ENCODE measurements at places on chromosomes 4 and X.

GRCh38 chrX:51860679-51861078, 32.7 kb upstream of the MAGED1 start:
- H3K4me3 ChIP-seq, result no peak overlapping the region
- no peaks in the 10 kb centered on the region for H3K36me3 ChIP-seq
- no peak overlapping the region for H3K27ac ChIP-seq
- no peak for DNase-seq
- no peaks in the 10 kb centered on the region for H3K27me3 ChIP-seq

GRCh38 chr4:156733582-156733981, 238.0 kb downstream of the PDGFC start:
- no peak overlapping the region for H3K4me3 ChIP-seq
- H3K27me3 ChIP-seq, result no peaks in the 10 kb centered on the region
- DNase-seq, result no peak

GRCh38 chrX:63929608-63930007, 144.6 kb upstream of the ARHGEF9 start:
- no peaks in the 10 kb centered on the region for H3K36me3 ChIP-seq
- no peaks in the 10 kb centered on the region for H3K4me1 ChIP-seq
- no peak overlapping the region for H3K4me3 ChIP-seq
- no peaks in the 10 kb centered on the region for H3K27me3 ChIP-seq
- no peak overlapping the region for H3K27ac ChIP-seq

- no peak overlapping the region for H3K27ac ChIP-seq
- no peaks in the 10 kb centered on the region for H3K4me1 ChIP-seq
- DNase-seq, result no peak
- H3K36me3 ChIP-seq, result no peaks in the 10 kb centered on the region
- H3K27me3 ChIP-seq, result no peaks in the 10 kb centered on the region
These were observed 63.7 kb upstream of the VEGFC start for GRCh38 chr4:176856421-176856820.

DNA sequence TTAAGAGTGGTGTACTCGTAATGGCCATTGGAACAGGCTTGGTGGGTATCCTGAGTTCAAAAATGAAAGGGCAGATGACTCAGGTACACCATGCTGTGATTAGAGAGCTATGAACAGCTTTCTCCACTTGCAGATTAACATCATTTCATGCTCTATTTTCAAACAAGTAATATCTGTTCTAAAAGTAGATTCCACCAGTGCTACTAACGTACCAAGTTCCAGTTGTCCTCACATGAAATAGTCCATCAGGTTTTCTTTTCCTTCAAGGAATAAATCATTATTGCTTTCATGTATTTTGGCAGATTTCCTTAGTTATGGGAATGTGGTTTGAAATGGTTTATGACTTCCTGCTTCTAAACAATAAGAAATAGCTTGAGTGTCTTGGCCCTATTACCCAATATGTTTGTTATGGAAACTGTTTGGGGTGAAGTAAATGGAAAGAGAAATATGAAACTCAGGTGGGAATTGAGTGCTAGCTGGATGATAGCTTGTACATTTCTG, 49.9 kb downstream of the PCDH7 start:
- no peaks in the 10 kb centered on the region for H3K36me3 ChIP-seq
- no peak overlapping the region for H3K27ac ChIP-seq
- no peak for DNase-seq
- no peaks in the 10 kb centered on the region for H3K4me1 ChIP-seq
- H3K4me3 ChIP-seq, result no peak overlapping the region

GRCh38 chrX:152117305-152117704, 21.1 kb downstream of the MAGEA10 start:
- no peak overlapping the region for H3K4me3 ChIP-seq
- no peak for DNase-seq
- no peak overlapping the region for H3K27ac ChIP-seq
- H3K27me3 ChIP-seq, result no peaks in the 10 kb centered on the region
- no peaks in the 10 kb centered on the region for H3K4me1 ChIP-seq

GRCh38 chrX:123871309-123871708, 11.5 kb downstream of the XIAP start:
- no peak for DNase-seq
- no peak overlapping the region for H3K27ac ChIP-seq
- H3K4me1 ChIP-seq, result no peaks in the 10 kb centered on the region
- H3K4me3 ChIP-seq, result no peak overlapping the region

DNA sequence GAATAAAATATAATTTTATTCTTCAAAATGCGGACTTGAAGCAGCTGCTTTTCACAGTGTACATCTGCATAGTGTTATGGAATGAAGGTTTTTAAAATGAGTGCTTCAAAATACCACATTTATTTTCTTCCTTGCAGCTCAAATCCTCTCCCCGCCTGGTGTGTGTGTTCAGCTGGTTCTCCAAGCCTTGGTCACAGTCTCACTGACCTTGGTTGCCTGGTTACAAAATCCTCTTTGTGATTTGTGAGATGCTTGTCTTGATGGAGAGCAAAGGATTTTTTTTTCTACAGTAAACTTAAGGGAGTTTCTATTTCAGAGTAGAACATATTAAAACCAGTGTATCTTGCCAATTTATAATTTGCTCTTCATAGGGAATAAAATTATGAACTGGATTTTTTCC, 139.2 kb downstream of the PCDH18 start:
- no peak overlapping the region for H3K27ac ChIP-seq
- DNase-seq, result no peak
- H3K4me3 ChIP-seq, result no peak overlapping the region
- H3K27me3 ChIP-seq, result no peaks in the 10 kb centered on the region
- H3K36me3 ChIP-seq, result no peaks in the 10 kb centered on the region

DNA sequence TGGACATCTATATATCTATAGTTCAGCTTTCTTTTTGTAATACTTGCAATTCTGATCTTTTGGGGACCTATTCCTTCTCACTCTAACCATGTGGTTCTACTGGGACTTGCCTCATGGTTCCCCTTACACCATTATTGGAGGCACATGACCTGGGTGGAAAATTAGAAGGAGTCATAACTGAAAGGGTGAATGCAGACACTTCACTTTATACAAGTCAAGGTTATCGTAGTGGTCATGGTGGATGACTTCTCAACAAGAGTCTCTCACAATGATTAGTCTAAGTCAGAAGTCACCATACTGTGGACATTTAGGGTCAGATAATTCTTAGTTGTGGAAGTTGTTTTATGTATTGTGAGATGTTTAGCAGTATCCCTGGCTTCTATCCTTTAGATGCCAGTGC, 10.5 kb upstream of the EIF4E start:
- no peak overlapping the region for H3K4me3 ChIP-seq
- H3K27ac ChIP-seq, result no peak overlapping the region
- no peak for DNase-seq
- no peaks in the 10 kb centered on the region for H3K36me3 ChIP-seq
- H3K27me3 ChIP-seq, result no peaks in the 10 kb centered on the region

- H3K36me3 ChIP-seq, result no peaks in the 10 kb centered on the region
- H3K4me3 ChIP-seq, result no peak overlapping the region
- DNase-seq, result no peak
- H3K4me1 ChIP-seq, result no peaks in the 10 kb centered on the region
- no peak overlapping the region for H3K27ac ChIP-seq
- H3K27me3 ChIP-seq, result peaks cover 4% of the 10 kb centered on the region
These were observed 90.9 kb downstream of the SH3RF1 start for GRCh38 chr4:169179609-169180521.

GRCh38 chrX:150007356-150007755, 69.1 kb upstream of the EOLA2 start:
- no peaks in the 10 kb centered on the region for H3K27me3 ChIP-seq
- H3K27ac ChIP-seq, result no peak overlapping the region
- DNase-seq, result no peak
- H3K4me3 ChIP-seq, result no peak overlapping the region

- H3K27ac ChIP-seq, result peak overlapping the region; percentile 45
- H3K27me3 ChIP-seq, result no peaks in the 10 kb centered on the region
- no peak overlapping the region for H3K4me3 ChIP-seq
These were observed 346.4 kb downstream of the PTTG2 start for GRCh38 chr4:38306482-38307071.

- no peak overlapping the region for H3K27ac ChIP-seq
- no peak overlapping the region for H3K4me3 ChIP-seq
- no peak for DNase-seq
These were observed 24.0 kb downstream of the MEPE start for GRCh38 chr4:87856816-87857215.

GRCh38 chr4:94690851-94691254, 66.9 kb upstream of the BMPR1B start:
- no peaks in the 10 kb centered on the region for H3K36me3 ChIP-seq
- DNase-seq, result no peak
- H3K27ac ChIP-seq, result no peak overlapping the region

DNA sequence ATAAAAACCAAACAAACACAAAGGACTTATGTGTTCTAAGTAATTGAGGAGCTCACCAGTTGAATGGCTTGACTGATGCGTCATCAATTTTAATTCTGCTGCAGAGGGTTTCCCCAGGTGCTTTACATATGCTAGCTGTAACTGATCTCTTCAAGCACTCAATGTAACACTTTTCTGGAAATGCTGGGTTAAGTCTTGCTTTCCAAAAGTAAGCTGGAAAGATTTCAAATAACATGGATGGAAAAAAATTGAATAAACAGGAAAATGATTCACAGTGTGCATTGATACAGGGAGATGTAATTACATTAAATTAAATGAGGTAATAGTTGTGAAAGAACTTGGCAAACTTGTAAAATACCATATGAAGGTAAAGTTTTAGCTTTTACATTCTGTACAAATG, 186.7 kb upstream of the WDFY3 start:
- H3K4me3 ChIP-seq, result no peak overlapping the region
- no peak for DNase-seq
- no peaks in the 10 kb centered on the region for H3K4me1 ChIP-seq
- no peak overlapping the region for H3K27ac ChIP-seq
- H3K36me3 ChIP-seq, result no peaks in the 10 kb centered on the region
- H3K27me3 ChIP-seq, result no peaks in the 10 kb centered on the region

- H3K27me3 ChIP-seq, result no peaks in the 10 kb centered on the region
- H3K4me3 ChIP-seq, result no peak overlapping the region
- no peak for DNase-seq
- H3K27ac ChIP-seq, result no peak overlapping the region
- H3K4me1 ChIP-seq, result no peaks in the 10 kb centered on the region
- no peaks in the 10 kb centered on the region for H3K36me3 ChIP-seq
These were observed 207.4 kb downstream of the TMA16 start for GRCh38 chr4:163701916-163702315.

DNA sequence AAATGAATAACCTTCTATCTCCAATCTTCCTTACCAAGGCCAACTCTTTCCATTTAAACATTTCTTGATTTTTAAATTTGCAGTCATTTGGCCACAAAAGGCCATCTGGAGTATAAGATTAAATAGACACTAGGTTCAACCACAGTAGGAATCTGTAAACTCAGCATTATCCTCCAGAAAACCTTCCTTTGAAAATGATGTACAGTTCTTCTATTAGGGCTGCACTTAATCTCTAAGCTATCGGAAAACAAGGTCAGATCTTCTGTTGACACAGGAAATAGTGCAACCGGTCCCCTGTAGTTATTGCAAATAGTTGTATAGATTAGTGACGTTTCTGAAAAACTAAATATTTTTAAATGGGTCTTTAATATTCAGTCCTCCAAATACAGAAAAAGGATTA, 359.0 kb upstream of the ATOH1 start:
- H3K27me3 ChIP-seq, result no peaks in the 10 kb centered on the region
- H3K4me1 ChIP-seq, result no peaks in the 10 kb centered on the region
- no peaks in the 10 kb centered on the region for H3K36me3 ChIP-seq
- H3K27ac ChIP-seq, result no peak overlapping the region
- DNase-seq, result no peak
- no peak overlapping the region for H3K4me3 ChIP-seq

DNA sequence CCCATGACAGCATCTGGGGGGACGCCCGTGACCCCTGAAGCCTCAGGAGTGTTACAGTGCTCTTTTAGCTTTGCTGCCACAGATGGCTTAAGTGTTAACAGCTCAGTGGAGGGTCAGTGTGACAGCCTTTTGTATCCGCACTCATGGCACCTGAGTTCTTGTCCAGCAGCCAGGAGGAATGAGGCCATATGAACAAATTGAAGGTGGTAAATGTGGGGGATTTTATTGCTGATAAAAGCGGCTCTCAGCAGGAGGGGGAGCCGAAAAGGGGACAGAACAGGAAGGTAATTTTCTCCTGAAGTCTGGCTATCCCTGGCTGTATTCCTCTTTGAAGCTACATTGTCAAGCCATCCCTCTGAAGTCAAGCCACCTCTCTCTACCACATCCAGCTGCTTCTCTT, 441.0 kb downstream of the RAPGEF2 start:
- no peak for DNase-seq
- H3K27ac ChIP-seq, result no peak overlapping the region
- no peaks in the 10 kb centered on the region for H3K4me1 ChIP-seq
- no peak overlapping the region for H3K4me3 ChIP-seq

- no peak for DNase-seq
- no peaks in the 10 kb centered on the region for H3K36me3 ChIP-seq
- no peak overlapping the region for H3K4me3 ChIP-seq
- peaks cover 11% of the 10 kb centered on the region for H3K4me1 ChIP-seq
These were observed 4.9 kb downstream of the CFAP99 start for GRCh38 chr4:2423695-2424094.

DNA sequence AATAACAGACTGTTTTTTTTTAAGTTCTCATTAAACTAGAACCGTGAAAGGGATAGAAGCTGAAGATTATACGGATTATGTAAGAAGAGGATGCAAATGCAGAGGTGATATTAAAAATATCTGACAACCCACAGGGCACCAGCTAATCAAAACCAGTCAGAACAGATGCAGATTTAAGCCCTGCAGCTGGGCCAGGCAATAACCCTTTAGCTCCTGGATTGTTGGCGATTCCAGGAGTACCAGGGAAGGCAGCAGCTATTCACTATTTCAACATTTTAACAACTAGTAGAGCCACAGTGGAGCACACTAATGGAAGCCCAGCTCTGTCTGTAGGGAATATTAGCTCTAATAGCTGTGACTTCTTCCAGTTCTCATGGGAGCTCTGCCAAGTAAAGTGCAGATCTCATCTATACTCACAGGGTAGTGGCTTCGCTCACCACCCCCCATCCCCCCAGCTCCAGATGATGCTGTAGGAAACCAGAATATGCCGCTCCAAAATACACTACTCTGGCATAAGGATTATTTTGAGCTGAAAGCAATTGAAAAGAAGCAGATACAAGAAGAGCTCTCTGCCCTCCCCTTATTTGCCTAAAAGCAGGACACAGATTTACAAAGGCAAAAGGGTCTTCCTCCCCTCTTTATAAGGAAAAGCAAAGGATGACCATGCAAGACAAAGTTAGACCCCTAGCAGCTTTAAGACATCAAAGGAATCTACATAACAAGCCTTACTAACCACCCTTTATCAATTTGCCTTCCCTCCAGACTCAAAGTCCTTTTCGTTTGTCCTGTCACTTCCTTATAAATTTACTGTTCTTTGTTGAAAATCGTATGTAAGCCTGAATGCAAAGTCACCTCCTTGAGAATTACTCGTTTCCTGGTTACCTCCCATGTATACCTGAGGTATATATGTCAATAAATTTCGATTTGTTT, 13.7 kb downstream of the SCD5 start:
- DNase-seq, result no peak
- no peaks in the 10 kb centered on the region for H3K27me3 ChIP-seq
- H3K4me3 ChIP-seq, result no peak overlapping the region
- H3K27ac ChIP-seq, result no peak overlapping the region
- H3K36me3 ChIP-seq, result no peaks in the 10 kb centered on the region

GRCh38 chr4:108601106-108601505, 19.3 kb upstream of the RPL34 start:
- H3K4me3 ChIP-seq, result no peak overlapping the region
- H3K27me3 ChIP-seq, result no peaks in the 10 kb centered on the region
- peaks cover 10% of the 10 kb centered on the region for H3K4me1 ChIP-seq
- no peaks in the 10 kb centered on the region for H3K36me3 ChIP-seq
- no peak for DNase-seq
